ENCODE measurements at places on chromosomes 5 and 9. TPM values are rescaled to one million over a fixed set of nuclear protein-coding genes. Genes with fewer than 3 reads are reported as not detected.

- no peak for DNase-seq
- H3K4me3 ChIP-seq = no peak overlapping the region
- peaks cover 49% of the 10 kb centered on the region for H3K4me1 ChIP-seq
- no peak overlapping the region for H3K27ac ChIP-seq
- no peaks in the 10 kb centered on the region for H3K36me3 ChIP-seq
- H3K27me3 ChIP-seq = no peaks in the 10 kb centered on the region
These were observed 96.1 kb upstream of the DNAH5 start for GRCh38 chr5:14040542-14040941.

GRCh38 chr9:90974643-90975245 lies 173.1 kb downstream of the SYK start:
- H3K36me3 ChIP-seq = no peaks in the 10 kb centered on the region
- peak overlapping the region; percentile 60 for H3K27ac ChIP-seq
- peaks cover 51% of the 10 kb centered on the region for H3K4me1 ChIP-seq
- H3K27me3 ChIP-seq = no peaks in the 10 kb centered on the region

DNA sequence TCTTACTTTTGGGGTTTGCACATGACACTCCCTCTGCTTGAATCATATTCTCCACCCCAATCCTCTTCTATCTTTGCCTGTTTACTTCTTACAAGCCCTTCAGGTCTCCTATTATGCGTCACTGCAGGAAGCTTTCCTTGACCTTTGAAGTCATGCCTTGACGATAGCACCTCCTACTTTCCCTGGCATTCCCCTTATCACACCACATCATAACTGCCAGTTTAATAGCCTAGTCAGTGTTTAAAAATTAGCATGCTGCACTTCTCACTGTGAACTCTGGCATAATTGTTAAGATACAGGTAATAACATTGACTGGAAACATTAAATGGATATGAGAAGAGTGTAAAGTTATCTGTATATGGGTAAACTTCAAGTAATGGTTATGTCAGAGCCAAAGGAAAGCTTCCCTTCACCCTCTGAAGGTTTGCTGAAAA lies 37.1 kb upstream of the CEP120 start:
- H3K36me3 ChIP-seq = no peaks in the 10 kb centered on the region
- H3K27ac ChIP-seq = no peak overlapping the region
- peaks cover 14% of the 10 kb centered on the region for H3K27me3 ChIP-seq
- DNase-seq = no peak
- no peak overlapping the region for H3K4me3 ChIP-seq

TMEM252 gene
- not detected for total RNA-seq

PCDHB3 gene
- total RNA-seq = 8.8 TPM

AFAP1L1 gene
- 2.3 TPM for total RNA-seq

GRCh38 chr5:54212331-54212730 lies 98.0 kb downstream of the ARL15 start:
- H3K27ac ChIP-seq = no peak overlapping the region
- no peaks in the 10 kb centered on the region for H3K36me3 ChIP-seq
- H3K4me3 ChIP-seq = no peak overlapping the region
- H3K27me3 ChIP-seq = no peaks in the 10 kb centered on the region
- H3K4me1 ChIP-seq = peaks cover 14% of the 10 kb centered on the region
- no peak for DNase-seq

GRCh38 chr9:9752722-9753121 lies 860.1 kb downstream of the PTPRD start:
- no peak for DNase-seq
- no peaks in the 10 kb centered on the region for H3K27me3 ChIP-seq
- peak overlapping the region; percentile 89 for H3K27ac ChIP-seq
- H3K4me3 ChIP-seq = no peak overlapping the region
- H3K4me1 ChIP-seq = peaks cover 82% of the 10 kb centered on the region

DNA sequence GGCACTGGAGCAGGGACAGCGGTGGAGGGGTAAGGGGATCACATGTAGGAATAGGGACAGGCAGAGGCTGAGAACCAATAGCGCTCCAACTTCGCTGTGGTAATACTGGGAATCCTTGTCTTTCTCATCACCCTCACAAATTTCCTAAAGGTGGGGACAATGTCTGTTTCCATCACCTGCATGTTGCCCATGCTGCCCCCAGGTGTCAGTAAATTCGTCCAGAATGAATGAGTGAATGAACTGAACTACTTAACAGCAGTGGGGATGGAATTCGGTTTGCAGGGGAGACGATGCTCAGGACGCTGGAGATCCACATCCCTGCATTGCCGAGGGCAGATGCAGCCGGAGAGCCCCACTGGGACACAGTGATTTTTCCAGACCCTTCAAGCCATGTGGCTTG lies 129.9 kb downstream of the PDZD2 start:
- H3K27me3 ChIP-seq = peaks cover 41% of the 10 kb centered on the region
- H3K4me3 ChIP-seq = no peak overlapping the region
- DNase-seq = no peak
- H3K4me1 ChIP-seq = no peaks in the 10 kb centered on the region
- no peak overlapping the region for H3K27ac ChIP-seq
- no peaks in the 10 kb centered on the region for H3K36me3 ChIP-seq

DNA sequence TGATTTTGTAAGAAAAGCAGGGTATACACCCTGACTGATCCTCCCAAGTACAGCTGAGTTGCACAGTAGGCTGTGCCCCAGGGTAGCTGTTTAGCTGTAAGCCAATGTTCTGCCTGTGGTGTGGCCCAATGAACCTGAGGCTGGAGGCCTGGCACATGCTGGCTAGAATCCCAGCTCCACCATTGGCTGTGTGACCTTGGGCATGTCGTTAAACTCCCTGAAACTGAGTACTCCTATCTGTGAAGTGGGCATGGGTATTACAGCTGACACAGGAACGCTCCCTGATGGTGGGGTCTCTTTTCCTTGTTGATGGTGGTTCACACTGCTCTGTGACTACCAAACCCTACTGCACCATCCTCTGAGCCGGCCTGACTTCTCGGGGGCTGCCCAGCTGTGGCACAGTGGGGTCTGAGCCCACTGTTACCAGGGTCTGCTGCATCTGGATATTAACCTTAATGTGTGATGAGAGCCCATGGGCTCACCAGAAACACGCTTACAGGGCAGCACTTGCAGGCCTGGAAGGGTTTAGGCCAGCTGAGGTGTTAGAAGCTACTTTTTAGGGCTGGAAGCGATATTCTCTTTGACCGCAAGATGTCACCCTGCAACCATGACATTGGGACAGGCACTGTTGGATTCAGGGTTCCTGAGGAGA lies 7.0 kb upstream of the GADD45G start:
- no peak overlapping the region for H3K27ac ChIP-seq
- peaks cover 35% of the 10 kb centered on the region for H3K27me3 ChIP-seq
- H3K4me3 ChIP-seq = no peak overlapping the region
- peaks cover 7% of the 10 kb centered on the region for H3K4me1 ChIP-seq
- H3K36me3 ChIP-seq = no peaks in the 10 kb centered on the region
